ENCODE measurements at places on chromosomes 6 and 20.

- no peak for DNase-seq
These were observed 533 bp downstream of the OSTM1 start for GRCh38 chr6:108074057-108074358.

DNA sequence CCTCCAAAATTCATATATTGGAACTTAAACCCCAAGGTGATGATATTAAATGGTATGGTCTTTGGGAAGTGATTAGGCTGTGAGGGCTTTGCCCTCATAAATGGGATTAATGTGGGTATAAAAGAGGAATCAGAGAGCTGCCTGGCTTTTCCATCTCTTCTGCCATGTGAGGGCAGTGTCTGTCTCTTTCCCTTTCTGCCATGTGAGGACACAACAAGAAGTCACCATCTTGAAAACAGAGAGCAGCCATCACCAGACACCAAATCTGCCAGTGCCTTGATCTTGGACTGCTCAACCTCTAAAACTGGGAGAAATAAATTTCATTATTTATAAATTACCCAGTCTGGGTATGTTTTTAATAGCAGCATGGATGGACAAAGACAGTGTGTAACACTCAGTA, 263.0 kb downstream of the PAX1 start:
- no peak for DNase-seq

DNA sequence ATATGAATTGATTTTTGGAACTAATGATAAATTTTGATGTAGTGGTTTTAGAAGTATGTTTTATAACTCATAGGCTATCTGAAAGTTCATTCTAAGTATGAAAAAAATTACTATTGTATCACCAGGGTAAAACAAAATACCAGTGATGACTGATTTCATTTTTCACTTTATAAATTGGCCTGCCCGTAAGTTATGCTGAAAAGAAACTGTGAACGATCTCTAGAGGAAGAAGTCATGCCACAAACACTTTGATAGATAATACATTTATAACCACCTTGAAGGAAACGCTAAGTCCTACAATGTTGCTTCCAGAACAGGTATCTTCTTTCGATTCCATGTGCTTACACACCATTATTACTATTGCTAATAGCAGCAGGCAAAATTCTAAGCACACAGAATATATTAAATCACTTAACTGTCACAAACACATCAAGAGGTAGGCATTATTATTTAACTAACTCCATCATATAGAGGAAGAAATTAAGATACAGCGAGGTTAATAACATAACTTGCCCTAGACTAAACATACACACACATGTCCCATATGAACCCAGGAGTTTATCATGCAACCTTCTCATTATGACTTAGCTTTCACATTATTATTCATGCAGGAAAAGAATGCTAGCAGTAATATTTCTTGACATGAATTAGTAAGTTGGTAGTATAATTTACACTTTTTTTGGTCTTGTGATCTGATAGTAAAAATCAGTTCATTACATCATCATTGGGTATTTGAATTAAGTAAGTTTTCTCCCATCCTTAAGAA, 44.7 kb downstream of the RGS17 start:
- no peak for DNase-seq

GRCh38 chr20:17430125-17430950, 100.8 kb downstream of the BFSP1 start:
- no peak for DNase-seq

- no peak for DNase-seq
These were observed 32.6 kb downstream of the NTSR1 start for GRCh38 chr20:62741191-62741691.

GRCh38 chr20:15081261-15081660, 743.8 kb upstream of the FLRT3 start:
- DNase-seq: no peak

DNA sequence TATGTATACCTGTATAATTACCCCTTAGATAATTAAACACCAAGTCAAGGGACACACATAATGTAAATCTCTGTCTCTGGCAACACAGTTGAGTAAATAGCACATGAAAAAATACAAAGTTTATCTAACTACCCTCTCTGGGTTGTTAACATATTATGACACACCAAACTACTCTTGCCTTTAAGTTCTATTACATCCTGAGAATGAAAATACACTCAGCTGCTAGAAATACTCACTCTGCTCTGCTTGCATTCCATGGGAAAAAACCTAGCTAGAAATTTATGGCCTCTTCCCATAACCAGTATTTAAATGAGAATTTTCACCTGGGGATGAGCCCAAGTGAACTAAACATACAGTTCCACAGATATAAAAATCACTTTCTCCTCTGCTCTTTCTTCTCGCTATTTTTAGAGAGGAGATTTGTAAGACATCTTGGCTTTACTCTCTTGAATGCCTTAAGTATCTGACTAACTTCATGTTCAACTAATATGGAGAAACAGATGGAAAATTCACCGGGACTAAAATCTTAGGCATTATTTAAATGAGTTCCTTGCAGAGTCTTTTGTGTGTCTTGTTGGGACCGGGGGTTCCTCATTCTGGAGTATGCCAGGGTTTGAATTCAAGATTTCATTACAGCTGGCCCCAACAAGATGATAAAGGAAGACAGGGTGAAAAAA, 140.9 kb downstream of the GJA10 start:
- no peak for DNase-seq

- no peak for DNase-seq
These were observed 18.2 kb downstream of the KIF25 start for GRCh38 chr6:168015482-168016175.

- no peak for DNase-seq
These were observed 36.7 kb downstream of the NINL start for GRCh38 chr20:25548613-25549086.

GRCh38 chr20:48807586-48808381, 20.0 kb downstream of the PREX1 start:
- DNase-seq: no peak

DNA sequence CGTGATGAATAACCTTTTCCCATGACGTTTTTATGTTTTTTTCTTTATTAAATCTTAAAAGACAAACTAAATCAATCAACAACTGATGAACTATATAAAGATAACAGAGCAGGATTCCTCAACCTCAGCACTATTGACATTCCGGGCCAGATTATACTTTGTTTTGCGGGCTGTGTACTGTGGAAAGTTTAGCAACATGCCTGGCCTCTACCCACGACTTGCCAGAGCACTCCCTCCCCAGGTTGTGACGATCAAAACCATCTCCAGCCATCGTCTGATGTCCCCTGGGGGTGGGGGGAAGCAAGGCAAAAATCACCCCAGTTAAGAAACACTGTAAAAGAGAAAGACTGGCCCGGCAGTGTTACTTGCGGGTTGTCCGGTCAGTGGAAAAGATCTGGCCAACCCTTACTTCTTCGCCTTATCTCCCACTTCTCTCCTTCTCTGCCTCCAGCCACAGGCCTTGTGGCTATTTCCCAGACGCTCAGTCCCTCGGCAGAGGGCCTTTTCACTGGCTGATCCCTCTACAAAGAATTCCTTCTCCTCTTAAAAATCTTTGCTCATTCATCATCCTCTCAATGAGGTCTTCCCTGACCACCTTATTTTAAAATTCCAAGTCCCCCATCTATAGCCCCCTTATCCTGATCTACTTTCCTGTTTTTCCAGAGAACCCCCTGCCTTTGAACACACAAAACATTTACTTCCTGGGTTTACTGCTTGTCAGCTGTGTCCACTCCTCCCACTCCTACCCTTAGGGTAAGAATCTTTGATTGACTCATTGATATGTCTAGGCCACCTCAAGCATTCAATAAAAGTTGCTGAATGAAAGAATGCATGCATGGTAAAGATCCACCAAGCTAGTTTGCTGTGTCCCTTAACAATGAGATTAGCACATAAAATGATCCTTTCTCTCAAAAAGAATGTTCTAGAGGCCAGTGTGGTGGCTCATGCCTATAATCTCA, 14.7 kb upstream of the RAB22A start:
- no peak for DNase-seq

DNA sequence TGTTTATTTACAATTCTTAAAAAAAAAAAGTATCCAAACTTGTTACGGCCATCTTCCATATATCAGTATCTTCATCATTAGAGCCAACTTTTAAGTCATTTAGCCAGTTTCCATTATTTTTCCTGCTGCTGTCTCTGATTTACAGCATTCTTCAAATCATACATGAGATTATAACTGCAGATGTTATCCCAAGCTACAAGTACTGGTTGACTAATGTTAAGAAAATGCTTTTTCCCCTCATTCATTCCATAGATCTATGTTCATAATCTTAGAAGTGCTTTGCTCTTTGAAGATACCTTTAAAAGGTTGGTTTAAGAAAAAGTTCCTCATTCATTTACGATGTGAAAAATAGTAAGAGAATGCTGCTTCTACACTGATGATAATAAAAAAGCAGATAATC, 158.7 kb downstream of the RNGTT start:
- DNase-seq: no peak

DNA sequence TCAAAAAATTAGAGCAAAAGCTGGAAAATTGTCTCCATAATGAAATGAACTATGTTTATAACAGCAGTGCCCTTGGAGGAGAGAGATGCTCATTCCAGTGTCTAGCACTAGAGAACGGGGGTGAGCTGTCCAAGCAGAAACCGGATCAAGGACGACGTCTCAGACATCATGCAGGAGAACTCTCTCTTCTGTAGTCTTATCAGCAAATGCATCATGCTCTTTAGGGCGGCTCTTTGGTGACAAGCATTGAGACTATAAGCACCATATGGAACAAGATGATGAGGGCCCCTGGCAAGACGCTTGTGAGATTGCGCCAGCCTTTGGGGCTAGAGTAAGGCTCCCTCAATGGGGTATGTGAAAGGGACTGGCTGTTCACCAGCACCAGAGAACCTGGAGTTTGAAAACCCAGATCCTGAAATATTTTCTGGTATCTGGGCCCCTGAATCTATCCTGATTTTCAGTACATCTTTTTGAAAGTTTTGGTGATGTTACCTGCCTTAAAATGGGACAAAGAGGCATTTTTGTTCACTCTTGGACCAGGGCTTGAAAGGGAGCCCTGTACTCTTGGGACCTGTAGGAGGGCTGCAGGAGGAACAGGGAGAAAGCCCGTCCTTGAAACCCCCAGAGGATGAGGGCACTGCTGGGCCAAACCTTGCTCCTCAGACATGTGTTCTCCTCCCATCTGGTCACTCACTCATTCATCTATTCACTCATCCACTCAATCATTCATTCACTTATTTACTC, 127.6 kb downstream of the TTLL2 start:
- DNase-seq: no peak
